Osteoblast (primary cell): ENCODE measurements at places on chromosomes 5 and 9. TPM values are rescaled to one million over a fixed set of nuclear protein-coding genes. Genes with fewer than 3 reads are reported as not detected.

The SLIT3 gene
- 37.6 and 38.3 TPM in 2 replicates for total RNA-seq

The CARD9 gene
- total RNA-seq = 1.8 and 5.1 TPM in 2 replicates

The OLFM1 gene
- under 0.01 and 0.29 TPM in 2 replicates for total RNA-seq

The DAPK1 gene
- total RNA-seq = 42.7 and 55.4 TPM in 2 replicates

The TSSK1B gene
- 0.72 and 0.88 TPM in 2 replicates for total RNA-seq

The EPB41L4B gene
- total RNA-seq = 2.1 and 2.2 TPM in 2 replicates

The CA9 gene
- not detected in 2 replicates for total RNA-seq

The SERF1A gene
- 8.3 and 14.1 TPM in 2 replicates for total RNA-seq

The GLDC gene
- total RNA-seq = 0.72 and 2.4 TPM in 2 replicates

The CDO1 gene
- total RNA-seq = 8.0 and 8.3 TPM in 2 replicates

The FGF1 gene
- total RNA-seq = 2.9 and 4.3 TPM in 2 replicates

The SLCO6A1 gene
- not detected in 2 replicates for total RNA-seq

The INSL6 gene
- total RNA-seq = not detected in 2 replicates

The PIP5K1B gene
- not detected in 2 replicates for total RNA-seq

The FST gene
- 176 and 215 TPM in 2 replicates for total RNA-seq

The SPINK7 gene
- not detected in 2 replicates for total RNA-seq

The NDST1 gene
- total RNA-seq = 89.9 and 104 TPM in 2 replicates

The COL15A1 gene
- 8.0 and 29.3 TPM in 2 replicates for total RNA-seq

The AHRR gene
- 52.2 and 54.6 TPM in 2 replicates for total RNA-seq

The IFNB1 gene
- total RNA-seq = not detected in 2 replicates

The LHX3 gene
- total RNA-seq = under 0.01 TPM in 1 of 2 replicates, not detected in the other

The PCDHB12 gene
- 0.59 and 0.72 TPM in 2 replicates for total RNA-seq

The SNCAIP gene
- total RNA-seq = 6.2 and 8.0 TPM in 2 replicates

The LCN1 gene
- not detected in 2 replicates for total RNA-seq

The SLC1A3 gene
- total RNA-seq = 45.2 and 76.9 TPM in 2 replicates

The FREM1 gene
- under 0.01 and 0.72 TPM in 2 replicates for total RNA-seq

The NPR3 gene
- 73.1 and 92.3 TPM in 2 replicates for total RNA-seq

The RNF183 gene
- not detected in 2 replicates for total RNA-seq

The RGMB gene
- total RNA-seq = 70.9 and 81.3 TPM in 2 replicates

The SLC46A2 gene
- total RNA-seq = under 0.01 TPM in 1 of 2 replicates, not detected in the other

The POU5F2 gene
- total RNA-seq = 1.8 and 2.9 TPM in 2 replicates

The IRX2 gene
- 5.3 and 7.2 TPM in 2 replicates for total RNA-seq

The HAPLN1 gene
- 18.8 and 36.5 TPM in 2 replicates for total RNA-seq

The ASPN gene
- total RNA-seq = 1.1 and 1.2 TPM in 2 replicates

The PDGFRB gene
- 531 and 567 TPM in 2 replicates for total RNA-seq

The SPATA9 gene
- 0.36 and 1.2 TPM in 2 replicates for total RNA-seq

The SLC25A48 gene
- not detected in 2 replicates for total RNA-seq

The LCP2 gene
- not detected in 2 replicates for total RNA-seq

The TJP2 gene
- 28.6 and 30.4 TPM in 2 replicates for total RNA-seq

The HK3 gene
- under 0.01 and 1.8 TPM in 2 replicates for total RNA-seq

The TEX53 gene
- not detected in 2 replicates for total RNA-seq

The SLC6A19 gene
- total RNA-seq = not detected in 2 replicates

The CDK5RAP2 gene
- 52.2 and 59.7 TPM in 2 replicates for total RNA-seq

The SLC25A2 gene
- total RNA-seq = 0.36 and 0.59 TPM in 2 replicates

The PROP1 gene
- not detected in 2 replicates for total RNA-seq

The SHROOM1 gene
- total RNA-seq = 4.7 and 6.2 TPM in 2 replicates

The LCN9 gene
- total RNA-seq = not detected in 2 replicates

The MEF2C gene
- 9.4 and 13.4 TPM in 2 replicates for total RNA-seq

The SMIM32 gene
- not detected in 2 replicates for total RNA-seq

The LMX1B gene
- total RNA-seq = under 0.01 TPM in 2 replicates

The HTR1A gene
- total RNA-seq = not detected in 2 replicates
